ENCODE measurements at places on chromosomes 4 and X.

DNA sequence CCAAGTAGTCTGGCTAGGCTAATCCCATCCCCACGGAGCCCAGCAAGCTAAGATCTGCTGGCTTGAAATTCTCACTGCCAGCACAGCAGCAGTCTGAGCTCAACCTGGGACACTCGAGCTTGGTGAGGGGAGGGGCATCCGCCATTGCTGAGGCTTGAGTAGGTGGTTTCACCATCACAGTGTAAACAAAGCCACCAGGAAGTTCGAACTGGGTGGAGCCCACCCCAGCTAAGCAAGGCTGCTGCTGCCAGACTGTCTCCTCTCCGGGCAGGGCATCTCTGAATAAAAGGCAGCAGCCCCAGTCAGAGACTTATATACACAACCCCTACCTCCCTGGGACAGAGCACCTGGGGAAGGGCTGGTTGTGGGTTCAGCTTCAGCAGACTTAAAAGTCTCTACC lies 639.6 kb downstream of the IQCM start:
- no peak for DNase-seq

DNA sequence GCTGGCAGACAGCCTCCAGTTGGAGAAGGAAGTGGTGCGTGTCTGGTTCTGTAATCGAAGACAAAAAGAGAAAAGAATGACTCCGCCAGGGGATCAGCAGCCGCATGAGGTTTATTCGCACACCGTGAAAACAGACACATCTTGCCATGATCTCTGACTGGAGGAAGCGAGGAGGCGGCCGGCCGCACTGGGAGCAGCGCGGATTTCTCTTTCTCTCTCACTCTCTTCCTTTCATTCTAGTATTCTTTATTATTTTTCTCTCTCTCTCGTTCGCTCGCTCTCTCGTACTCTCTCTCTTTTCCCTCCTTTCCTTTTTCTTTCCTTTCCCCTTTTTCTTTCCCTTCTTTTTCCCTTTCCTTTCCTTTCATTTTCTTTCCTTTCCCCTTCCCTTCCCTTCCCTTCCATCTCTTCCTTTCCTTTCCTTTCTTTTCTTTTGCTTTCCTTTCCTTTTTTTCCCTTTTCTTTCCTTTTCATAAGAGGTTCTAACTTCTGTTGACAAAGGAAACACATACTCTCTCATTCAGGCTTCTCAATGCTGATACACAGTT lies 1.2 kb downstream of the POU3F4 start:
- DNase-seq = no peak

GRCh38 chr4:6785572-6785925 lies 3.0 kb downstream of the KIAA0232 start:
- DNase-seq = no peak

- DNase-seq = no peak
Observed at GRCh38 chrX:19725641-19726040, 161.8 kb downstream of the SH3KBP1 start.

GRCh38 chr4:110296892-110297291 lies 98.5 kb upstream of the ELOVL6 start:
- no peak for DNase-seq

- DNase-seq = no peak
Observed at GRCh38 chrX:19772096-19772821, 115.1 kb downstream of the SH3KBP1 start.

DNA sequence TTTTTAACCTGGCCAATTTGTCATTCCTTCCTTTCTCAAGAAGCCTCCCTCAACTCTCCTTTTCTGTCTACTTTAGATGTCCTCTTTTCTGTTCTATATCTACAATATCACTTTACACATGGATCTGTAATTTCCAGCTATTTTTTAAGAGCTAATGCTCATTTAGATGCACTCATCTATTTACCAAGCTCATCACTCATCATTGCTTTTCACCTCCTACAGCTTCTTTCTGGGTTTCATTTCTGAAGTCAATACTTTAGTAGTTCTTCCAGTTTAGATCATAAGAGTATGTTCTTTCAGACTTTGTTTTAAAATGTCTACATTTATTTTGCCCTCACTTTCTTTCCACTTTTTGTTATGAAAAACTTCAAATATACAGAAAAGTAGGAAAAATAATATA lies 466.9 kb downstream of the MID1IP1 start:
- no peak for DNase-seq

DNA sequence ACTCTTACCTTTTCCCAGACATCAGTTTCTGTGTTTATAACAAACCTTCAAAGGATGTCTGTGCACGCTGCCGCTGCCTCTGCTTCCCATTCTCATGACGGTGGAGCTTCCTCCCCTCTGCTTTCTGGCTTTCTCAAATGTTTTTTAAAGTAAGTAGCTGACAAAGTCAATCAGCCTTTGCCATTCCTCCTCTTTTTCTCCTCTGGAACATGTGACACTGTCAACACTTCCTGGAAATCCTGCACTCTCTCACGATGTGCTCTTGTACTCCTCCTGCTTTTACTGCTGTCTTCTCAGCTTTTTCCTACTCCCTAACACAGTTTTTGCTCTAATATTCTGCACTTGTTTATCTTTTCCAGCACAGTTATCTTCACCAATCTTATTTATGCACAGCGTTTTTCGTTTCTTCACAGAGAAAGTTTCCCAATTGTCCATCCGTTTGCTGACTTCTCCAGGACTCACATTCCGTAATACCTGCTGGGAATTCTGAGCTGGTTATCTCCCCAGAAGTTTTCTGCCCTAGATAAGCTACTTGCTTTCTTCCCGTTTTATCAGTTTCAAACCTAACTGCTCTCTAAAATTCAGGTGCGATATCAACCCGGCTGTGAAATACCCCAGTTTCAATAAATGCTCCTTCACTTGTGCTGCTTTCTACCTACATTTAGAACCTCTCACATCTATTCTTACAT lies 465.6 kb upstream of the AGA start:
- DNase-seq = no peak

DNA sequence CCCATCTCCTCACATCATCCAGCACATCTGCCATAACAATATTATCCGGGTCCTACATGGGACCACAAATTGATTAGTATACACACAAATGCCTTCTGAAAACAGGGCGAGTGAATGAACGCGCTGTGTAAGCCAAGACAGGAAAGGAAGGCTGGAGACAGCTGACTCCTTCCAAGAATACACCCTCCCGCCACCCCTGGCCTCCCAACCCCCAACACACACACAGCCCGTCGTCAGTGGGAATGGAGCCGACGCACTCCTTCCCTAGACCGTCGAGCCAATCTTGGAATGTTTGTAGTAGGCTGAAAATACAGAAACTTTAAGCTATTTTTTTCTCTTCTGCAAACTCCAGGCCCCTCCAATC lies 319 bp upstream of the MAGEH1 start:
- no peak for DNase-seq

DNA sequence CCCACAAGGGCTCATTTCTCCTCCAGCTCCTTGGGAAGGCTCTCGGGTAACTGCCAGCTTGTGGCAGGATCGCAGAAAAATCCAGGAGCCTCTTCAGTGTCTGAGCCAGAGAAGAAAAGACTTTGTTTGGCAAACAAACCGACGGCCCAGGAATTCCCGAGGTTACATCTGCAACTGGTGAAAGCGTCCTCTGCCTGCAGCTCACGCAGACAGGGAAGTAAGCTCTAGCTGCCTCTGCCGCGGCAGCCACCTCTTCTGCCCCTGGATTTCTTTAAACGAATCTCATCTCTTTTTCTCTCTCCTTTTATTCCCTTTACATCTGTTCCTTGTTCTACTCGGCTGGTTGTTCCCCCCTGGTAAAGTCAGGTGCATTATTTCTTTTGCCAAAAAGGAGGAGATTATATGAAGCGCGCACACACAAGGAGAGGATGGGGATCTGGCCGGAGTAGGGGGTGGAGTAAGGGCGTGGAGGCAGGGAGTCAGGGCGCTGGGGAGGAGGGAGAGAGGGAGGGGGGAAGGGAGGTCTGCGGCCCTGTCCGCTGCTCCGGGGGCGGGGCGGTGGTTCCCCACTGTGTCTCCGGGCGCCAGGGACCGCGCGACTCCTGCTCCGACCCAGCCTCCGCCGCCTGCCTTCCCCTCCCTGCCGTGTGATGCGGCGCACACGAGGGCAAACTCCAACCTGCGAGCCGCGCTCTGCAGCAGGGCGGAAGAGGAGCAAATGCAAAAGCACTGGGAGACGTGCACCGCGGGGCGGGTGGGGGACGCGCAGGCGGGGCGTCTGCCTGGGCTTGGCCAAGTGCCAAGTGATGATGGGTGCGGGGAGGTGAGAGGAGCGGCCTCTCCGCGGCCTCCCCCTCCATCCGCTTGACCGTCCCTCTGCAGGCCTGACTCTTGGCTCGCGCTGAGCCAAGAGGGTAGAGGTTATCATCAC lies at the start of gene DCHS2:
DCHS2 (minus strand) TSS at position 459 of the 931 bp plus-strand sequence; CDS start at position 15, 444 bp downstream.
- no peak for DNase-seq

- no peak for DNase-seq
Observed at GRCh38 chr4:80235451-80235850, 31.0 kb upstream of the FGF5 start.
